ENCODE measurements at places on chromosomes 5 and 9. TPM values are rescaled to one million over a fixed set of nuclear protein-coding genes. Genes with fewer than 3 reads are reported as not detected.
A peak's percentile ranks its signal among the peaks of the same experiment; 100 is the strongest.

The BRD8 gene
- total RNA-seq, result 33.1 TPM

The SPINK6 gene
- total RNA-seq, result not detected

DNA sequence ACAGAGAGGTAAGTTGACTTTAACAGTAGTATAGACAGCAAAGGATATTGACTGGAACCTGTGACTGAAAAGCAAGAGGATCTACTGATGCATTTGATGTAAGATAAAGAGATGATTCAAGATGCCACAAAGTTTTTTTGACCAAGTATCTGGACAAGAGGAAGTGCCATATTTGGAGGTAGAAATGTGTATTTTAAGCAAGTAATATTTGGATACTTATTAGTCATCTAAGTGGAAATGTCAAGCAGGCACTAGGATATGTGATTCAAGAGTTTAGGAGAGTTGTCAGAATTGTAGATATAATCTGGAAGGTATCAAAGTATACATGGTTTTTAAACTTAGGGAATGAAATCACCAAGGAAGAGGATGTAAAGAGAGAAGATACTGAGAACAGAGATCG, 686.1 kb upstream of the CHD1 start:
- DNase-seq, result no peak
- H3K4me1 ChIP-seq, result no peaks in the 10 kb centered on the region
- H3K27me3 ChIP-seq, result no peaks in the 10 kb centered on the region
- H3K36me3 ChIP-seq, result no peaks in the 10 kb centered on the region
- H3K4me3 ChIP-seq, result no peak overlapping the region
- no peak overlapping the region for H3K27ac ChIP-seq

DNA sequence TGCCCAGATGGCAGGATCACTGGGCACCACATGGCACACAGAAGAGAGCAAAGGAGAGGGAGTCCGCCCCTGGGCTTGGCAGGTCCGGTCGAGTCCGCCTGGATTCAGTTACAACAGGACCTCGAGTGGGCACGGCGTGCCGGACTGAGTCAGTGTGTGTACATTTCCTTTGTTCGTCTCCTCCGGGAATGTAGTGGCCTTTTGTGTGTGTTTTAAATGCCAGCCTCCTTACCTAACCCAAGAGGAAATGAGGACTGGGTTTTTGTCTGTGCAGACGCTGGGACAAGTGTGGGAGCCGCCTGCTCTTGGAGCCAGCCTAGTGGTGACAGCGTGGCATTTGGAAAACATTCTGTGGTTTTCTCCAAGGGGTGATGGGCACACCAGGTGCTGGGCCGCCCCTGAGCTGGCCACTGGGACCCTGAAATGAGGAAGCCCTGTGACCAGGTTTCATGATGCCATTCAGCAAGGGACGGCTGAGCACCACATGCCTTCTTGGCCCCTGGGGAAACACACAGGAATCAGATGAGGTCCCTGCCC, 9.6 kb downstream of the NEK6 start:
- no peak overlapping the region for H3K4me3 ChIP-seq
- H3K4me1 ChIP-seq, result peaks cover 71% of the 10 kb centered on the region
- peaks cover 9% of the 10 kb centered on the region for H3K36me3 ChIP-seq
- peak overlapping the region; percentile 85 for H3K27ac ChIP-seq

All from astrocyte (in vitro differentiated cells and primary cell).